AG04450 (cell line): ENCODE measurements at places on chromosomes 7 and 10.

DNA sequence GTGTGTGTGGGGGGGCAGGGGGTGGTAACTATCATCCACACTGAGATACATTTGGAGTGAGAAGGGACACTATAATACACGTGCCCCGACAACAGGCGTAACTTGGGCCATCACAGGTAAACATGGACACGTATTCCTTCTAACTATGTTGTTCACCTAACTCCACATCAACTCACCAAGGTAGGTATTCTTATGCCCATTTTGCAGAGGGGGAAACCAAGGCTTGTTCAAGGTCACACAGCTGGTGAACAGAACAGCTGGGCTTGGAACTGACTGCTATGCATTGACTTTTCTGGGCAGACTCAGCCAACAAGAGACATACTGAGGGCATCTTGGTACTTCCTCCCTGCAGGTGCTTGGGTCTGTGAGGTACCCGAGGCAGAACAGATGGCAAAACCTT, 170.1 kb downstream of the ADAM12 start:
- no peak for DNase-seq

DNA sequence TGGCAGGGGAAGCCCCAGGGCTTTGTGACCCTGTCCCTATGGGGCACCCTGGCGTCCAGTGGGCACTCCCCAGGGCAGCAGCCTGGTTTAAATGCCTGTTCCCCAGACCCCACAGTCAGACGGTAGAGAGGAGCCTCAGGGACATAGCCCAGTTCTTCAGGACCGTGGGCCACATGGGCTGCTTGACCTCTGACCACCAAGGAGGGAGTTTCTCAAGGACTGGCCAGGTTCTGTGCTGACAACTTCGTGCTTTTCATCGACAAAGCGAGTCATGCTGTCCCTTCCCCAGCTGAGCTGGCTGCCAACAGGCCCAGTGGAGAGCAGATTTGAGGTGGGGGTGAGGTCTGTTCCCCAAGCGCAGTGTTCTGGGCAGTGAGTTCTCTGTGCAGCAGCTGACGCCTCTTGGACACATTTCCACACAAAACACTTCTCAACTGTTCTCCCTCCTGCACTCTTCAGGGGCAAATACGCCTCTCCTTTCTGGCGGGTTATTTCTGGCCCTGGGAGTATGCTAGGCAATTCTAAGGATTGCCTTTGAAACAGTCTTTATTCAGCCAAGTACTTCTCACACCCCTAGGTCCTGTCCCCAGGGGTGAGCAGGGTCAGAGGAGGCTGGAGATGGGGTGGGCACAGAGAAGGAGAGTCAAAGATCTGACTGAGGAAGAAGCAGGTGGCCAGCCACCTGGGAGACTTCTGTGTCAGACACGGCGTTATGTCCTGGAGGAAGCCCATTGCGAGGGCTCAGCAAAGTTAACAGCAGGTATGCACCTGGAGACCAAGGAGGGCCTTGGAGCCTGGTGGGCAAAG, 57.3 kb upstream of the CAMK2B start:
- no peak for DNase-seq

DNA sequence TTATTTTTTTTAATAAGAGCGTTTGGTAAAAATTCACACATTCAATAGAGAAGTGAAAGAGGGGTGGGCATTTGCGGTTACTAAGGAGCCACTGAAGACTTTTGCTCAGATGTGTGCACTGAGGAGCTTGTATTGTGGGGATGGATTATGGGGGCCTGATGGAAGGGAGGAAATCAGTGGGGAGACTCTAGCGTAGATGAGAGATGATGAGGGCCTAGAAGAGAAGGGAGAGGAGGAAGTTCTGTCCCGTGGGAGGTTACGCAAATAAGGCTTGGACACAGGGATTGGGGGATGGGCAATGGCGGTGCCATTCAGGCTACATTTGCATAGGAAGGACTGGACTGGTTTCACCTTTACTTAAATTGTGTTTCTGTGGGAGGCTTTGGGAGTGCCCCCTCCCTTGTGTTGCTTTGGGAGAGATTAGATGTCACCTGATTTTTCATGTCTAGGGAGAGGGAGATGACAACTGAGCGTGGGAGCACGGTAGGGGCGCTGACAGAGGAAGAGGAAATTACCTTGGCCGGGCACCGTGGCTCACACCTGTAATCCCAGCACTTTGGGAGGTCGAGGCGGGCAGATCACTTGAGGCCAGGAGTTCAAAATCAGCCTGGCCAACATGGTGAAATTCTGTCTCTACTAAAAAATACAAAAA, 2.2 kb upstream of the HIP1 start:
- no peak for DNase-seq

- no peak for DNase-seq
These were observed 608.7 kb downstream of the DNAJB9 start for GRCh38 chr7:109178342-109178741.

DNA sequence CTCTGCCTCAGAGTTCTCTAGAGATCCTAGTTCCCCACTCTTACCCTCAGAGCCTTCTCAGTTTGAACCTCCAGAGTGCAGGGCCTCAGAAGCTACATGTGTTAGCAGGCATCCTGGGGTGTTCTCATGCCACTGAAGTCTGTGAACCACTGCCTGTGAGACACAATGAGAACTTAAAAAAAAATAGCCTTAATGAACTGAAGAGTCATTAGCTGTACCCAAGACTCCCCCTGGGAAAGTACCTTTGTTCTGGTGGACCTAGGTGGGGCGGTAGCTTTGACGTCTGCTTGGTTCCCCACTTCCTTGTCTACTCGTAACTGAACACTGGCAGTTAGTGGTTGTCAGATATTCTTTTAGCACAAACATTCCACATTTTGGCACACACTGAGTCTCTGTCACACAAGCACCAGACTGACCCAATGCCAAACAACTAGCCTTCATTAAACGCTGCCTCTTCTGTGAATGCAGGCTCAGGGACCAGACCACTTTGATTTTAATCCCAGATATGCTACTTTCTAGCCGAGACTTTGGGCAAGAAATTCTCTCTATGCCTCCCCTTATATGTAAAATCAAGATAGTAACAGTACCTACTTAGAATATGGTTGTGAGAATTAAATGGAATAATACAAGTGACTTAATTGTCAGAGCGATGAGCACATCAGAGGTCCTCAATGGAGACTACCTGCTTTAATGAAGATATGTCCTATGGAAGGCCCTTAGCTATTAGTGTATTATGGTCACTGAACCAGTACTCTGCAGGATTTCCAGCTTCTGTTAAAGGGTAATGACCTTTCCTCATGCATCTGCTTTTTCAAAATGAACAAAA, 75.3 kb upstream of the CC2D2B start:
- no peak for DNase-seq

DNA sequence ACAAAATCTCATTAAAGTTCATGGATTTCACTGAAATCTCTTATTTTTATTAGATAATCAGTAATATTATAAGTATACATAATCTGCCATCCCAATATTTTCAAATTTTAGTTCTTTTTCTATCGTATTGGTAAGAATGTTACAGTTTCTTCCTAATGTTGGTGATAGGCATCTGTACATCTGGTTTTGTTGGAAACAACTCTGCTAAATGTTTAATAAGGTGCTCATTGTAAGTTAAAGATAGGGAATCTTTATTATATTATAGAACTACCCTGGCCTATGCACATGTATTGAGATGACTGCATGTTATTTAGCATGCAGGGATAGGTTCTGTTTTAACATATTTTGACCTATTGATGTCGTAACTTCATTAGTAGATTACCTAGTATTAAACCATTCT, 188.6 kb upstream of the PRPS1L1 start:
- DNase-seq, result no peak

DNA sequence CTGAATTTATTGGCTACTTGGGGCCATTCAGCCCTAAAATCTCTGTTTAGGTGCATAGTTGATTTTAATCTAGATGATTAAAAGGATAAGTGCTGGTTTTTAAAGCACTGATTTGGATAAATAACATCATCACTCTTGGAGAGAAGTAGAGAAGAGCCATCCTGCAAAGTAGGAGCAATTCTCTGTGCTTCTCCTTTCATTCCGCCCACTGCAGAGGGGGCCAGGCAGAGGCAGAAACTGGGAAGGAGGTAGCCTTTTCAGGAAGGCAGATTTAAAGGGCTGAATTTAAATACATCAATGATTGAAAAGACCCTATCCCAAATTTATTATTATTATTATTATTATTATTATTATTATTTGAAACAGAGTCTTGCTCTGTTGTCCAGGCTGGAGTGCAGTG, 14.1 kb downstream of the MAP3K8 start:
- no peak for DNase-seq

GRCh38 chr7:104960741-104961448, 53.1 kb upstream of the KMT2E start:
- DNase-seq, result no peak

DNA sequence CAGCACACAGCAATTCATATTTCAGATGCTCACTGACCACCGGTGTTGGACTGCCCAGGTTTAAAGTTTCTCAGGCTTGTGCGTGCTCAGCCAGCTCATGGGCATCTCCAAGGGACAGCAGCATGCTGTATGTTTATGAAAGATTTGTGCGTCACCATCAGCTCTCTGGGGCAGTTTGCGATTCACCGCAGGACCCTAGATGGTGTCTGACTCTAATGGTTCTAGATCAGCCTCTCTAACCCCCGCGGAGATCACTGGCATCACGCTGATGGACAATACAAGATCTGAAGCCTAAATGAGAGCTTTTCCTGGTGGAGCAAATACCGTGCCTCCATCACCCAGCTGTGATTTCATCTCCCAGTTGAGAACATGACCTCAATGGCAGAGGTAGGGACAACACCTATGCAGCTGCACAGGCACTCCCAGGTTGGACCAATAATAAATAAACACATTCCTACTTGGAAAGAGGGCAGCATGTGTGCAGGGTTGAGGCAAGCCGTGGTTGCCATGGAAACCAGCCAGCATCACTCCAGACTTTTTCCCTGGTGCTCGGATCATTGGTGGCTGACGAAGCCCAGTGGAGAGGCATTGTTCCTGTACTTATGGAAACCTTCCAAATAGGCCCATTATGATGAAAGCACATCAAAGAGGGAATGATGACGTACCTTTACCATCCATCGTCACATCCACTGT, 253.6 kb downstream of the KCNMA1 start:
- no peak for DNase-seq

GRCh38 chr10:112532189-112532588, 85.2 kb downstream of the VTI1A start:
- DNase-seq, result no peak

DNA sequence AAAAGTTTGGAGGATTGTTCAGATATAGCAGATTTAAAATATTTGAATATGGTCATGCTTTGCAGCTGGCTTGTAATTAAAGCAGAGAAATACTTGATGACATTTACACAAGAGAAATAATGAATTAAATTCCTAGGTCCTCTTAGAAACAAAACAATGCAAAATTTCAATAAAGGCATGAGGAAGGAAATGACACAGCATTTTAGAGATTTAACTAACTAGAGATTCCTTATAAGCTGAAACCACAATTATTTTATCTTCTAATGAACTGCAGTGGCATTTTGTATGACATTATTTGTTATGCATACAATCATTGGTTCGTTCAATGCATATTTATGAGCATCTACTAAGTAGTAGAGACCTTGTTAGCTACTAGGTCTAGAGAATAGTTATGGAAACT, 490.9 kb downstream of the ZWINT start:
- no peak for DNase-seq

DNA sequence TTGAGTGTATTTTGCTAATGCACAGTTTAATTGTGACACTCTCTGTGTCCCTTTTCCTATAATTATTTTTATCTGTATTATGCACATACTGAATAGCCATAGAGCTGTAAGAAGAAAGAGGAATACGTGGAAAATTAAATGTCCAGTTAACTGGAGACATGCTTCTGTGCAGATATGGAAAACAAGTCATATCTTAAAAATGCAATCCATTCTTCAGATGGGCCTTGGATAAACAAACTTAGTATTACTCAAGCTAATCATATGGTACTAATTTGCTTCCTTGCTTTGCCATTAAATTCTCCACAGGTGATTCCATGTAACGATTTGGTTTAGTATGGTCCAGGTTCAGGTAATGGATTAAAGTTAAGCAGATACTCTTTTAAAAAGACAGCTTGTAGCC, 201.2 kb upstream of the CELF2 start:
- DNase-seq, result no peak

GRCh38 chr7:155728116-155728515, 83.7 kb downstream of the RBM33 start:
- no peak for DNase-seq

- no peak for DNase-seq
These were observed 61.6 kb downstream of the GRK5 start for GRCh38 chr10:119268871-119269506.

GRCh38 chr10:132366006-132366405, 31.0 kb upstream of the PWWP2B start:
- DNase-seq, result no peak

DNA sequence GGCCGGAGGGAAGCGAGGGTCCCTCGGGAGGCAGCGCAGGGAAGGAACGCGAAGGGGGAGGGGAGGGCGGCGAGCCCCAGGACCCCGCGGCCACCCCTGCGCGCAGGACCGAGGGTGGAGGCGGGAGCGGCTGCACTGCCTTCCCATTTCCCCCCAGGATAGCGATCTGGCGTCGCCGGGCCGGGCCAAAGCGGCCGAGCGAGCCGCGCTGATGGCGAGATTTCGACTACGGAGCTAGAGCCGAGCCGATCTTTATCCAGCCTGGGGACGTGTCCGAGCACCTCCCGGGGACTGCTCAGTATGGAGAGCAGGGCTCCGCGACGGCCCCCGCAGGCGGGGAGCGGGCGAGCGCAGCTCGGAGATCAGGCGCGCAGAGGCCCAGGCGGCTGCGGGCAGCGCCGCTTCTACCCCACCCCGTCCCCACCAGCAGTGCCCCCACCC, 590 bp upstream of the CRTAC1 start:
- no peak for DNase-seq

- peak; percentile 2 for DNase-seq
These were observed 134.3 kb downstream of the PRKCQ start for GRCh38 chr10:6445671-6446316.

- no peak for DNase-seq
These were observed at the start of gene SAP25 for GRCh38 chr7:100573691-100574361. SAP25 (minus strand) TSS chr7:100573900; CDS start chr7:100573742, 158 bp downstream.

GRCh38 chr10:114094795-114095194, 51.1 kb downstream of the ADRB1 start:
- DNase-seq, result no peak

DNA sequence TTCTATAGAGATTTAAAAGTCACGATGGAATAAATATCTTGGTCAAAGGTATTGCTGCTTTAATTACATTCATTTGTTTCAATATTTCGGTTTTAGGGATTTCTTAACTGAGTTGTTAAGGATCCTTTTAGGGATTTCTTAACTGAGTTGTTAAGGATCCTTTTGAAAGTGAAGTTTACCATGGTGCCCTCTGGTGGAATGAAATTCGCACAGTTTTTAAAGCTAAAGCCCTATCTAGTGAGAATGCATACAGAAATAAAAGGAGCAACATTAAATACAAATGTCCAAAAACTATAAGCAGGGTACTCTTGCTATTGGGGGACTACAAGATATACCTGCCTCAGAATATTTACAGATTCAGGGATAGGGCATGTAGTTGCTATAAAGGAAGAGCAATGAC, 193.7 kb downstream of the RNLS start:
- DNase-seq, result peak; percentile 32
